Tibial artery (tissue), 4 donors: ENCODE measurements at places on chromosomes 13 and 19.

DNA sequence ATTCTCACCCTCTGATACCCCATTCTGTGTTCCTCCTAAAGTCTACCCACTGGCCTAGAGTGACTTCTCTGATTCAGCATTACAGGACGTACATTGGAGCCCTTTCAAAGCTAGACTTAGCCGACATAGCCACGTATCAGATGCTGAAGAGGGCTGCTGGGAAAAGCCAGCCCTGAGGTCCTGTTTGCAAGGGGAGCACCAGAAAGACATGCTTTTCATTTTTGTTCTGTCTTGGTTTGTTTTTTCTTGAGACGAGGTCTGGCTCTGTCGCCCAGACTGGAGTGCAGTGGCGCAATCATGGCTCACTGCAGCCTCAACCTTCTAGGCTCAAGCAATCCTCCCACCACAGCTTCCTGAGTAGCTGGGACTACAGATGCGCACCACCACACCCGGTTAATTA, 6.3 kb upstream of the ZSWIM4 start:
- DNase-seq = peak; percentile 58

DNA sequence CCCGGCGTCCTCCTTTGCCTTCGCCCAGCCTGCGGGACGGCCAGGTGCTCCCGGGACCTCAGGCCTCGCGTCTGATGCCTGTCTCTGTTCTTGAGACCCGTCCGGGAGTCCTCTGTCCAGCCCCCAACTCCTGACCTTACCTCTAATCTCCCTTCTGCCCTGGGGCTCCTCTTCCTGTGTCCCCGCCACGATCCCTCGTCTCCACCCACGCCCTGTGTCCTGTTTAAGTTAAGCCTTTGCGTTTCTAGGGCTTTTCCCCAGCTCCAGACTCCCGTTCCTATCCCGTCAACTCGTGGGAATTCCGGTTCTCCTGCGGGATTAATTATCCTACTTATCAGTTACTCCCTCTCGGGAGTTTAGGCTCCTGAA, 686 bp downstream of the LENG8 start:
- DNase-seq = no peak

- DNase-seq = no peak
These were observed 63.9 kb upstream of the ATXN8OS start for GRCh38 chr13:70043685-70044084.

- DNase-seq = no peak
These were observed 108.5 kb downstream of the RGCC start for GRCh38 chr13:41565846-41566245.

DNA sequence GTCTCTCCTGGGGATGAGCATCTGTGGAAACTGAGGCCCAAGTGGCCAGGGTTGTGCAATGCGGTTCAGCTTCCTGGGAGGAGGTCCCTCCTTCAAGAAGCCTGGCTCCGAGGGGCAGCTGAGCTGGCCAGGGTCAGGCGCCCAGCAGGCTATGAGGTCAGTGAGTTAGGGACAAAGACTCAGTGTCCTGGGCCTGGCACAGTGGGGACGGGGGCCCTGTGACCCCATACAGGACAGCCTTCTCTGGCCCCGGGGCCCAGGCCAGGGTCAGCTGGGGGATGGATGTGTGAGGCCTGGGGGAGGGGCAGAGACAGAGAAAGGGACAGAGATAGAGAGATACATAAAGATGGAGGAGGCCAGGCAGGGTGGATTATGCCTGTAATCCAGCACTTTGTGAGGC, 3.0 kb upstream of the IL12RB1 start:
- DNase-seq = no peak
